Mucosa of descending colon (tissue), 3 donors: ENCODE measurements at places on chromosomes 6 and 20. TPM values are rescaled to one million over a fixed set of nuclear protein-coding genes. Genes with fewer than 3 reads are reported as not detected.

GRCh38 chr6:134553936-134554335 is 236.0 kb upstream of the SGK1 start:
- DNase-seq = no peak

GRCh38 chr6:30876039-30876730 is 8.1 kb upstream of the DDR1 start:
- DNase-seq = no peak

- no peak for DNase-seq
These were observed 59.4 kb downstream of the GCNT2 start for GRCh38 chr6:10580570-10580969.

DNA sequence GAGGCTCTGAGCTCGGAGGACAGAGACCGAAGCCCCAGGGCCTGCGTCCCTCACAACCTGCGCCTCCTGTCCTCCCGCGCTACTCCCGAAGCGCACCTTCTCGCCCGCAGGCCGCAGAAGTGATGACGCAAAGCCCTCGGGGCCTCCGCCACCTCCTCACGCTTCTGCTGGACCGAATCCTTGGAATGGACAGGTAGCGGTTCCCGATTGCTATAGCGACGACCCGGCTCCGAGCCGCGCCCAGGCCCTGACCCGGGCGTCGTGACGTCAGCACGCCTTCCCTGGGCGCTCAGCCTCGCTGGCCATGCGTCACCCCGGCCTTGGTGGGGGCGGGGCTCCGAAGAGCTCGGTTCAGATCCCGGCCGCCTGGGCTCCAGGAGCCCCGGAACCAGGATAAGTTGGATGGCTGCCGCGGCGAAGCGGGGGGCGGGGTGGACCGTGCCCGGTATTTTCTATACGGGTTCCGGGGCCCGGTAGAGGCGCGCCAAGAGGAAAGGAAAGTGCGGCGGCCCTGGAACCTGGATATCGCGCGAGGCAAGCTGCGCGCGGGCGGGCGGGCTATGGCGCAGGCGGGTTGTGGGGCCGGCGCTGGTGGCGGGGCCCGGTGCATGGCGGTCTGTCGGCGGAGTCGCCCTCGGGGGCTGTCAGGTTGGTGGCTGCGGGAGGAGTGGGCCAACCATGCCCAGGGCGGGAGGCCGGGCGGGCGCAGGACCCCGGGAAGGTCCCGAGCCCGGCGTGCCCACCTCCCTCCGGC is at the start of gene ZNF76:
TSS of gene ZNF76 (plus strand) at position 542 of the 754 bp plus-strand sequence. CDS start 21,417 bp downstream, outside the sequence.
- peak; percentile 99 for DNase-seq

DNA sequence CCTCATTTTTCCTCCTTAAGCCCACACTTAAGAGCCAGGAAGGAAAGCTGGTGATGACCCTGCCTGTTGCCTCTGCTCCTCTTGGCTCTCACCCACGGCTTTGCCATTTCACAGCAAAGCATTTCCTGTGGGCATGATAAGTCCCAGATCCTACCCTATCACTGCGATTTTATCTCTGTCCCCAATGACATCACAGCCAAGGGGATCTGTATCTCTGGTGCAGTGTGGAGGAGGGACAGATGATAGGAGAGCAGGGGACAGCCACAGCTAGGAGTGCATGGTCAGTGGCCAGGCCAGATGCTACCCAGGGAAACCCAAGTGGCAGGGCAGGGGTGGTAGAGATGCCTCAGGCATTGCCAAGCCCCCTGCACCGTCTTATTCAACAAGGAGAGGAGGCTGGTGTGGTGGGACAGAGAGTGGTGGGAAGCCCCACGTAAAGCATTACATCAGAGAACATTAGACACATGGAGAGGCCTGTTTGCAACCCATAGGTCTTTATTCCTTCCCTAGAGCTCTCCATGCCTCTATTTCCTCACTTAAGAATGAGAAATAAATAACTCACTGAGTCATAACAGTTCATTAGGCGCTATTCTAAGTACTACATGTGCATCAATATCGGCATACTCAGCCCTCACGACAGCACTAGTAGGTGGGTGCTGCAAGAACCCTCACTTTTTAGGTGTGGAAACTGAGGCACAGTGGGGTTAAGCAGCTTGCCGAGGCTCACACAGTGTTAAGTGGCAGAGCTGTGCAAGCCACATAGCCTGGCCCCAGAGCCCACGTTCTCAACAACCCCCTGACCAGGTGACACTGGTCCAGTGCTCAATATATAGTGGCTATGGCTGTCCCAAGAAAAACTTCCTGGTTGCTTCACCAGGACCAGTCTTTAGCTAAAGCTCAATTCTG is 4.6 kb downstream of the TFEB start:
- DNase-seq = no peak

DNA sequence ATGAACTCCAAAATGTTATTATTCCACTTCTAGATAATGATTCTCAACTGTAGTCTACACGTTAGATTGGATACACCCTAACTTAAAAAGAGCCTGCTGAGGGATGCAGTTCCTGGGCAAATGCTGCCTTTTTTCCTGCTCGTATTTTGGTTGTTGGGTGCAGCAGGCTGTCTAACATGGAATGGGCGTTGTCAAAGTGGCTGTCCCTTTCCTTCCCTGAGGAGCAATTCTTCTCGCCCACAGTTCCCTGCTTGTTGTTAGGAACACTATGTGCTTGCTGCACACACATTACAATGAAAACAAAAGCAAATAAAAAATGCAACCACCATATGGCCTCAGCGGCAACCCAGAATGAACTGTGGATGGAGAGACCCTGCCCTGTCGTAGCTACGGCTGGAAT is 1.7 kb upstream of the ADGRF5 start:
- no peak for DNase-seq

- no peak for DNase-seq
These were observed 144.7 kb downstream of the MYB start for GRCh38 chr6:135325624-135326424.

DNA sequence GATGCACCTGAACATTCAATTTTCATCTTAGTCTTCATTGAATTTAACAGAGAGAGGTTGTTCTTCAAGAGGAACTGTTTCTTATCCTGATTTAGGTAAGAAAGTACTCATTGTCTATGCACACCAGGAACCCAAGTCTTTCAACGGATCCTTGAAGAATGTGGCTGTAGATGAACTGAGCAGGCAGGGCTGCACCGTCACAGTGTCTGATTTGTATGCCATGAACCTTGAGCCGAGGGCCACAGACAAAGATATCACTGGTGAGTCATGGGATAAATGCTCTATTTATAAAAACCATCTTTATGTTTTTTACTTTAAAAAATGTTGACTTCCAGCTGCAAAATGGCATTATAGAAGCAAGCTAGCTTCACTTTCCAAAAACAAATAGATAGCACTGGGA is 10.2 kb downstream of the NQO2 start:
- peak; percentile 1 for DNase-seq

- DNase-seq = no peak
These were observed 230.0 kb upstream of the SULF2 start for GRCh38 chr20:48015141-48015910.

DNA sequence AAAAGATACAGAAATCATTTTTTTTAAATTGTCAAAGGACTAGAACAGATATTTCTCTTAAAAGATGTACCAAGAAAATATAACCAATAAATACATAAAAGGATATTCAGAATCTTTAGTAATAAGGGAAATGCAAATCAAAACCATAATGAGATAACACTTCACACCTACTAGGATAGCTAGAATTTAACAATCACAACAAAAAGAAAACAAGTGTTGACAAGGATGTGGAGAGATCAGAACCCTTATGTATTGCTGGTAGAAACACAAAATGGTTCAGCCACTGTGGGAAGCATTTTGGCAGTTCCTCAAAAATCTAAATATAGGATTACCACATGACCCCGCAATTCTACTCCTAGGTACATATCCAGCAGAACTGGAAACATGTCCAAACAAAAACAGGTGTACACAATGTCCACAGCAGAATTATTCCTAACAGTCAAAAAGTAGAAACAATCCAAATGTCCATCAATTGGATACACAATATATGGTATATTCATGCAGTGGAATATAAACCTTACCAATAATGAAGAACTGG is 211.0 kb downstream of the LRFN2 start:
- DNase-seq = no peak

DNA sequence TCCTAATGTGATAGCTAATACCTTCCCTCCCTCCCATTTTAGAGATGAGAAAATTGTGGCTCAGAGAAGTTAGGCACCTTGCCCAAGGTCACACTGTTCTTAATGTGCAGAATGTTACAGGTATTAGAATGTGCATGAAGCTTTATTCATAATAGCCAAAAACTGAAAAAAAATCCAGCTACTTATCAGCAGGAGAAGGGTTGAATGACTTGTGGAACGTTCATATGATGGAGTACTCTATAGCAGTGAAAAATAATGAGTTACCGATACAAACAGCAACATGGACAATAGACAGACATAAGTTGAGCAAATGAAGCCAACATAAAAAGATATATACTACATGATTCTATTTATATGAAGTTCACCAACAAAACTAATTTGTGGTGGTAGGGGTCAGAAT is 37.7 kb upstream of the ZFAND3 start:
- DNase-seq = no peak

GRCh38 chr6:152323376-152323775 is 313.8 kb downstream of the SYNE1 start:
- no peak for DNase-seq

GRCh38 chr6:71324194-71324785 is 35.7 kb downstream of the OGFRL1 start:
- peak; percentile 31 for DNase-seq

DNA sequence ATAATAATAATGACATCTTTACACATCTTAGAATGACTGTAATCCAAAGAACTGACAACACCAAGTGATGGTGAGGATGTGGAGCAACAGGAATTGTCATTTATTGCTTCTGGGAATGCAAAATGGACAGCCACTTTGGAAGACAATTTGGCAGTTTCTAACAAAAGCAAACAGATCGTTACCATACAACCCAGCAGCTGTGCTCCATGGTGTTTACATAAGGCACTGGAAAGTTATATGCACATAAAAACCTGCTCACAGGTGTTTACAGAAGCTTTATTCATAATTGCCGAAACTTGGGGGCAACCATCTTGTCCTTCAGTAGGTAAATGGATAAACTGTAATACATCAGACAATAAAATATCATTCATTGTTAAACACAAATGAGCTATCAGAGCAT is 18.3 kb upstream of the ASF1A start:
- no peak for DNase-seq

- DNase-seq = peak; percentile 5
These were observed 107.8 kb downstream of the COL19A1 start for GRCh38 chr6:69974193-69974592.

DNA sequence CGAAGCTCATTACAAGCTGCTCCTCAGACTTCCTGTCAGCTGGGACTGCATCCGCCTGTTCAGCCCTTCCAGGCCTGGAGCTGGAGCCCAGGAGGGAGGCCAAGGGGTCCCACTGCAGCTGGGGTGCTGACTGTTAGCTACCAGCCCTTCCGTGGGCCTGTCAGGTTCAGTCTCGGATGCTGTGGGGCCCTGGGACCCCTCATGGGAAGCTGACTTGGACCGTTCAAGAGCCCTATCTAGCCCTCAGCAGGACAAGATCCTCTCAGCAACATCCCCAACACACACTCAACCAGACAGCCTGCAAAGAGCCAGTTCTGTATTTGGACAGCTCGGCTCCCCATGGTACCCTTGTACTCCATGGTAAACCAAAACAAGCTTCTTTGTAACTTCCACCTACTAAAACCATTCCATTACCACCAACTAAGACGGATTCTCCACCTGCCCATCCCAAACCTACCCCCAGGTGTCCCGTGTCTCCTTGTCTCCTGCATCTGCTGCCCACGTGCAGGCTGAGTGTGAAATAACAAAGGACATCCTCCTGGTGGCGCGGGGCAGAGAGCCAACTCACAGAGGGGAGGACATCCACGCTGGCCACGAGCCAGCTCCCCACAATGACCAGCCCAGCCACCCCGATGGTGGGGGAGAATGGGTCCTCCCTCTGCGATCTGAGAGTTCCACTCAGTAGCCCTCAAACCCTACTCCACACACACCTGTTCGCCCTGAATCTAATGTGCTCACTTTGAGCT is 111.2 kb downstream of the TAF4 start:
- DNase-seq = peak; percentile 27

The LY86 gene
- total RNA-seq = 1.6 TPM

The BTN1A1 gene
- total RNA-seq = not detected

The DLL1 gene
- total RNA-seq = 16.5 TPM

The PRL gene
- total RNA-seq = not detected

The ADGRF5 gene
- total RNA-seq = 1.9 TPM

The ENPP5 gene
- total RNA-seq = 1.5 TPM

The TOX2 gene
- total RNA-seq = 6.1 TPM

The TRIM31 gene
- total RNA-seq = 121 TPM

The C20orf96 gene
- 11.3 TPM for total RNA-seq

The NR2E1 gene
- not detected for total RNA-seq
